Mucosa of gallbladder (tissue), 1 donor: ENCODE measurements at places on chromosomes 3 and 15.
A peak's percentile ranks its signal among the peaks of the same experiment; 100 is the strongest.

- no peak for DNase-seq
These were observed 92.8 kb downstream of the GOLIM4 start for GRCh38 chr3:168002786-168003368.

GRCh38 chr15:82571722-82572222 lies 31.5 kb upstream of the RPS17 start:
- peak; percentile 51 for DNase-seq

DNA sequence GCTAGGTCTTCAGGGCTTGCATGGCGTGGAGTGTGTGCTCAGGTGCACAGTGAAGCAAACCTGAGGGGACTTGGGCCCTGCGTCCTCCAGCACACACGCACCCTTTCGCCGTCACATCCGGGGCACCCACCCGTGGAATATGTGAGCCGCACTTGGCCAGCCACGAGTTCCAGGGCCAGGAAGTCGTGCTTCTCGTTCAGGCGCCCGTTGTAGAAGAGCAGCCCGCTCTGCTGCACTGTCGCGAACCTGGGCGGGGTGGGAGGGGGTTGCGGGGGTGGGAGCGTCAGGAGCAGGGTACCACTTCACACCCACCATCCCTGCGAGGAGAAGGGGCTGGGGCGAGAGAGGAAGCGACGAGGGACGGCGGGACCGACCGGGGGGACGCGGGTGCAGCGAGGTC lies 7.1 kb downstream of the CELSR3 start:
- no peak for DNase-seq

DNA sequence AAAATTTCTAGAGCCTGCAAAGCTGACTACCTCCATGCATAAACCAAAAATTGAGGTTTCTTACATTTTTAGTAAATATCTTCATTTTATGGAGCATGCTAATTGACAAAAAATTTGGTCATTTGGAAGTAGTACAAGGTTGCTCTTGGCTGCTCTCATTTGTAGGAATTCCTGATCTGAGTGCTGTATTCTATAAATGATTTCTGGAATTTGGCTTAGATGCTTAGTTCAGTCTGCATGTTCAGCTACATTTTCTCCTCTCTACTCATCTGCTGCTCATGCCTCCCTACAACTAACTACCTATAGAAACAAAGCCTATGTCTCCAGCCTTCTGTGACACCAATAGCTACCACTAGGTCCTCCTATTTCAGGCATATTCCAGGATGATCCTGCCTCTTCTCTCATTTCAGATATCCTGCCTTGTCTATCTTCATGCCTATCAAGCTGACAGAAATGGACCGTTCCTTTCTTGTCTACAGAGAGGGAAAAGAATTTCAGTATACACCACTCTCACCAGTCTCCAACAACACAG lies 901.1 kb downstream of the TBL1XR1 start:
- DNase-seq, result no peak

DNA sequence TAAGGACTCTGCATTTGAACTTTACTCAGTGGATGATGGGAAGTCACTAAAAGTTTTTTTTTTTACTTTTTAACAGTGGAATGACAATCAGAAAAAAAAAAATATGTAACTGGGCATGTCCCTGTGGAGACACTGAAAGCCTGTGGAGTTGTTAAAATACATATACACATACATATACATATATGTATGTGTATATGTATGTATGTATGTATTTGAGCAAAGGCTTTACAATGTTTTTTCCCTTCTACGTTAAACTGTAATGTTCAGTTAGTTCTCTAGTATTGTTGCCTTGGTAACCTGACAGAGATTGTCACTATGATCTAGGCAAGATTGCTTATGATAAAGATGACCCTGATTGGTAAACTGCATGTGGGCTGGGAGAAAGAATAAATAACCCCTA lies 30.3 kb downstream of the NSUN3 start:
- no peak for DNase-seq

DNA sequence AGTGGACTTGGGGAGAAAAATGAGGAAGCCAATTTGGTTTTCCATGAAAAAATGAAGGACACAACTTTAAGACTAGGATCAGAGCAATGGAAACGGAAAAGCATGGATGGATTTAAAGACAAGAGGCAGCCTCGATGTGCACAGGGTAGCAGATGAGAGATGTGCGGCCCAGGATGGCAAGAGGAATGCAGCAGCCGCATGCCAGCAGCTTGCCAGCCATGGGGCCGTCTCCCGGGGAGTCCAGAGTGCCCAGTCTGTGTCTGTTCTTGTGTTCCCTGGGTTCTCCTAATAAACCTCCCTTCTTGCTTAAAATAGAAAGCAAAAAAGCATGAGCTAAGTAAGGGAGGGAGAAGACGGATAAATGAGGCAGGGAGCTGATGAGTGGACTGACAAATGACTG lies 68.0 kb upstream of the IQSEC1 start:
- no peak for DNase-seq

- DNase-seq, result no peak
These were observed 264.0 kb upstream of the CRBN start for GRCh38 chr3:3443482-3443881.

DNA sequence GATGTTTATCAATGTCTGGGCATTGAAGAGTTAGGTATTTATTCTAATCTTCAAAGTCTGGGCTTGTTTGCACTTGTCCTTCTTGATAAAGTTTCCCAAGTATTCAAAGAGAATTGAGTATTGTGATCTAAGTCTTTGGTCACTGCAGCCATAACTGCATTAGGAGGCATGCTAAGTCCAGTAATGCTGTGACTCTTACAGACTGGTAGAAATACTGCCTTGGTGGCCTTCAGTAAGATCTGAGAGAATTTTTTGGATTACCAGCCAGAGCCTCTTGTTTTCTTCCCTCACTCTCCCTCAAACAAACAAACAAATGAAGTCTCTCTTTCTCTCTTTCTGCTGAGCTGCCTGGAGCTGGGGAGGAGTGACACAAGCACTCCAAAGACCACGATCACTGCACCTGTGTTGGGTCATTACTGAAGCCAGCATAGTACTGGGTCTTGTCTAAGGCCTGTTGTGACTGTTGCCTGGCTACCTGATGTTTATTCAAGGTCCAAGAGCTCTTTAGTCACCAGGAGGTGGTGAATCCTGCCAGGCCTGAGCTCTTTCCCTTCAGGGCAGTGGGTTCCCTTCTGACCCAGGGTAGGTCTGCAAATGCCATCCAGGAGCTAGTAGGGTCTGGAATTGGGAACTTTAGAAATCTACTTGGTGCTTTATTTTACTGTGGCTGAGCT lies 14.8 kb upstream of the RBP2 start:
- DNase-seq, result no peak

DNA sequence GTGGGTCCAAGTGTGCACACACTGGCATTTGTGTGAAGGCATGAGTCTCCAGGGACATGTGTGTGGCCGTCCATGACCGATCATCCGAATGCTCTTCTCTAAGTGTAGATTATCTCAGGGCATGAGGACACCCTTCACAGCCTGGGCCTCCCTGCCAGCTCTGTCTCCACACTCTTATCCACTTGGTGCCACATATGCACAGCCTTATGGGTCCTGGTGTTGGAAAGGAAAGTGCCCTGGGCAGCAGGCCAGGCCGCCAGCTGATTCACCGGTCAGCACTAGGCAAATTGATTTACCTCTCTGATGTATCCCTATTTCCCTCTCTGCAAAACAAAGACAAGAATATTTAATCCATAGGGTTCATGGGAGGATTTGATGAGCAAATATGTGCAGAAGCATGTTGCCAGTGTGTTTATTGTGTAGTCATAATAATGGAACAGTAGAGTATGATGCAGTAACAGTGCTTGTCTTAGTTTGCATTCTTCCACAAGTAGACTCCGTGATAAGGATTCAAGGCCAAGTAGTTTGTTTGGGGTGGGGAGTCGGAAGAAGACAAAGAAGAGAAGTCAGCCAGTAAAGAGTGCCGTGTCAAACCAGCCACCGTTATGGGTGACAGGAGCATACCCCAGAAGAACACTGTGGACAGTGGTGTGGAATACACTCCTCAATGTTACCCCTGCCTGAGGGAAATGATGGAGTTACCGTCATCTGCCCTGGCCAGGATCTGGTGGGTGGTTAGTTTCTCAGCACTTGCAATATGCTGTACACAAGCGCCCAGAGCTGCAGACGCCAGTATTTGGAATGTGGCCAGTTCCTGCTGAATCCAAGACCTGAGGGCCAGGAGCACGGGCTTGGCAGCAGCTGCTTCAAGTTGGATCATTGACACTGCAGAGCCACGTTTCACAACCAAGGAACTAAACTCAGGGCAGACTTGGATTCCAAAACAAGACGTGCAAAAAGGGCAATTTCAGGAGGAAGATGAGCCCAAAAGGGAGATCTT lies 85.1 kb downstream of the MTHFS start:
- peak; percentile 80 for DNase-seq

- no peak for DNase-seq
These were observed 32.4 kb upstream of the PRTG start for GRCh38 chr15:55775316-55775715.

GRCh38 chr3:171574556-171575240 lies 114.5 kb upstream of the TNIK start:
- DNase-seq, result no peak

DNA sequence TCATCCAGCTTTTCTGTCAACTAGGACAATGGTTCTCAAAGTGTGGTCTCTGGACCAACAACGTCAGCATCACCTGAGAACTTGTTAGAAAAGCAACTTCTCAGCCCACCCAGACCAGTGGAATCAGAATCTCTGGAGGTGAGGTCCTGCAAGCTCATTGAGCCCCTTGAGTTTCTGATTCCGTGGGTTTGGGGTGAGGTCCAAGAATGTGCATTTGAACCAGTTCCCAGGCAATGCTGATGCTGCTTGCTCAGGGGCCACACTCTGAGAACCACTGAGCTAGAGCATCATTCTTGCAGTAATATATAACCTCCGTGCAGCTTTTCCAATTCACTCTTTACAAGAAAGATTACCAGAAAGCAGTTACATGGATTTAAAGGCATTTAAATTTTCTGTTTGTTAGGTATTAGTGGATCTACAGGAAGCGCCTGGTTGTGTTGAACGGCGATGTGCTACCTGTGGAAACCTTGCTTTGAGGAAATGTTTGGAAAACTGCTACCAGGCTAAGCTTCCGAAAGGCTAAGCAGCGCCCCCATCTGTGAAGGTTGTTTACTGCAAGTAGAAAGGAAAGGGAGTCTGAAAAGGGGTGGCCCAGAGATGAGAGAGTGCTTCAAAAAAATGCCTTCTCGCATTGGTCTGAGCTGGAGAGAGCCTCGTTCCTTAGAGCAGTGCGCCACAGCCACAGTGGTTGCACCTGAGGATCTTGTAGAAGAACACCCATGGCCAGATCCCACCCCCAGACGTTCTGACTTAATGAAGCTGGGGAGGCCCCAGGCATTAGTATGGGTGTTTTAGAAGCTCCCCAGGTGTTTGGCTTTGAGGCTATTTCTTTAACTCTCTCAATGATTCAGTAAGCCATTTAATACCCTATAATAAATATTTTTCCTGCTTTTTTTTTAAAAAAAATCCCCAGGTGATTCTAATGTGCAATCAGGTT lies 50.0 kb downstream of the RLBP1 start:
- peak; percentile 58 for DNase-seq

DNA sequence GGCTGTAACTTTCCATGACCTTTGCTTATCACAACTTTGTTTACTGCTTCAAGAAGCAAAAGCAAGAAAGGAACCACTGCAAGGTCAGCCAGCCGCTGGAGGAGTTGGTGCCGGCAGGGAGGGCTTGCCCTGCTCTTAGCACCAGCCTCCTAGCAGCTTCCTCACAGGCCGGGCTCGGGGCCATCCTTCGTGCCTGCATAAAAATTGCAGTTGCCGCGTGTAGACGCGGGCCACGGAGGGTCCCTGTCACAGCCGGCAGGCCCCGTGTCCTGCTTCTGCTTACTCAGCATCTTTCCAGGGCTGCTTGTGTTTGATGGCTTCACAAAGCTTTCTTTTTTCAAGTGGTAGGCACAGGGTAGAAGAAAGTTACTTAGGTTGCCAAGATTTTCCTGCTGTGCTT lies 84.4 kb downstream of the PGPEP1L start:
- no peak for DNase-seq

DNA sequence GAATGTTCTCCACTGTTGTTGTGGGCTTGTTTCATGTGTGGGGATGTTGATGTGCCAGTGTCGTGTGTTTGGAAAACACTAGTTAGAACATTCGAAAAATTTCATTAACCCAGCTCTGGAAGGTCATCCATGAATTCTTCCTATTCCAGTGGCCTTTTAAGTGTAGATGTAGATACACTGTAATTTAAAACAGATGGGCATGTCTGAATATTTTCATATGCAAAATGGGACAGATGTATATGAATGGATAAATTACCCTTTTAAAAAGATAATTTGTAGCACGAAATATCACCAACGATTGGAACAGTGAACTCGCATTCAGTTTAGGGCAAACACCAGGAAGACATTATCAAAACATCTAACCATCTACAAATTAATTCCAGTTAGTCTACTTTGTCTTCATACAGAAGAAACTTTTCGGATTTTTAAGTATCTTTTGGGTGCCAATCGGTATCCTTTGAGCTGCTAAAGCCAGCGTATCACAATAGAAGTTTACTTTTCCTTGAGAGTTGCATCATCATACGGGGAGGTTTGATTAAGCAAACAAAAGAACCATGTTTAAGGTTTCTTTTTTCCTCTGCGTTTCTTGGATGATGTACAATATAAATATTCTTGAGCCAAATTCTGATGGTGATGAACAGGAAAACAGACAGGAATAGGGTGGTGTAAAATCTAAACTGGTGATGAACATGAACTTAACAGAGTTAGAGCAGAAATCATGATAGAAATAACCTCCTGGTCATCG lies 528.1 kb downstream of the FOXP1 start:
- DNase-seq, result no peak

DNA sequence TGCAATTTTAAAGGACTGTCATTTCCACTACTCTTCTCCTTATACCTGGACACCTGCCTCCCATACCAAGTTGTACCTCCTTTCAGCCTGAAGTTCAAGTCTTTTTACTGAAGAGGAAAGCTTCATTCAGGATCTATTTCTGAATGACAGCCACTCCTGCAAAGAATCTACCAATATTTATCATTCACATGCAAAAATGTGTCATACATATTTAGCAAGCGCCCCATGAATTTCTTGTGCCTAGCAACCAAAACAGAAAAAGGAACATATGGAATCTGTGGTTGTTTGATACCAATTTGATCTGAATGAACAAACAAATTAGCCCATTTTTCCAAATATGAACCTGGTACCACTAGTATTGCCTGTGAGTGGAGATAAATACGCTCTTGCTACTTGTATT lies 16.8 kb downstream of the GJD2 start:
- DNase-seq, result no peak

GRCh38 chr3:4462369-4463040 lies 4.6 kb downstream of the SUMF1 start:
- DNase-seq, result no peak

DNA sequence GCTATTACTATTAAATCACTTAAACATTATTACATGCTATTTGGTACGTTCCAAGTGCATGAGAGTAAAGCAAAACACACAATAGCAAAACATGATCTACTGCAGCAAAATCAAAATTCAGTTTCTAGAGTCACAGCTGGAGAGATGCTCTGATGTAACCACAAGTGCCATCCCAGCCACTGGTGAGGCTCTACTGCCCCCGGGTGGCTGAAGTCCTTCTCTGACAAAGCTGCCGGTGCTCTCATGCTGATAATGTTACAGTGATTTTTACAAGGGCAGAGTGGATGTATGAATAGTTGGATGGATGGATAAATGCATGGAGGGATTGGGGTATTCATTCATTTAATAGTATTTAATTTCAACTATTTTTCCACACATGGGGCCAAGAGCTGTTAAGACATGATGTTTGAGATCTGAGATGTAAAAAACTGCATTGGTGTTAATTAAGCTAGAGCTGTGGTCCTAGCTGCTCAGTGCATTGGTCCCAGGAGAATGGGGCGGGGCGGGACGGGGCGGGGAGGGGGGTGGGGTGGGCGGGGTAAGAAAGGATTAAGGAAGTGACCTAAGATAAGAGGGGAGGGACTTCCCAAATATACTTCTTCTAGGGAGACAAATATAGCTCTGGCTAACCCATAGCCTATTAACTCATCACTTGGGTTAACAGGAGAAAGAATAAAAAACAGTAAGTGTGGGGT lies 5.3 kb upstream of the SPESP1 start:
- DNase-seq, result peak; percentile 73
